ENCODE measurements at places on chromosomes 12 and 14.

DNA sequence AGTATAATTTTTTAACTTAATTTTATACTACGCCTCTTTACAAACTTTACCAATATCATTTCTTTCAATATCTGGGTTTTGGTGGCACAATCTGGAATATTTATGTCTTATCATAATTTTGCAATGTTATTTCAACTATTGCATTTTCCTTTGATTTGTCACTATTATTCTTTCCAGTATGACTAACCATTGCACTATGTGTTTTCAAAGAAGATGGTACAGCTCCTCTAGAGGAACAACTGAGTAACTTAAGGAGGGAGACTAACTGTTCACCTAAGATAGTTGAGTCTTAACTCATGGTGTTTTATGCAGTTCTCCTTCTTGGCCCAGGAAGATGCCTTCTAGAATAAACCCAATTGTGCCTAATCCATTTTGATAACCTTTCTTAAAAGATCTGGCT is 60.5 kb upstream of the KIF21A start:
- DNase-seq = no peak

DNA sequence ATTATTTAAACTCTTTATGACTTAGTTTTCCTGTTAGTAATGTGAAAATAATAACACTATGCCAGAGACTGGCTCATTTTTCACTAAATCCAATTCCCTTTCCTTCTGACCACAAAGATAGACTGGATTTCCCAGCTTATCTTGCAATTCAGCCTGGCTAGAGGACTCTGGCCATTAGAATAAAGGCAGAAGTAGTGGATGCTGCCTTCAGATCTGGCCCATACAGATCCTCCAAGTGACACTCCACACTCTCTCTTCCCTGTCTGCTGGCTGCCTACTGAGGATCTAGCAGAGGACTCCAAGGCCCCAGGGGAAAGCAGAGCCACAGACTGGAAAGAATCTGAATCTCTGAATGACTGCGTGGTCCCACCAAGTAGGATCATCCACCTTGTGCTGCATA is 188.8 kb upstream of the LMNTD1 start:
- DNase-seq = no peak

DNA sequence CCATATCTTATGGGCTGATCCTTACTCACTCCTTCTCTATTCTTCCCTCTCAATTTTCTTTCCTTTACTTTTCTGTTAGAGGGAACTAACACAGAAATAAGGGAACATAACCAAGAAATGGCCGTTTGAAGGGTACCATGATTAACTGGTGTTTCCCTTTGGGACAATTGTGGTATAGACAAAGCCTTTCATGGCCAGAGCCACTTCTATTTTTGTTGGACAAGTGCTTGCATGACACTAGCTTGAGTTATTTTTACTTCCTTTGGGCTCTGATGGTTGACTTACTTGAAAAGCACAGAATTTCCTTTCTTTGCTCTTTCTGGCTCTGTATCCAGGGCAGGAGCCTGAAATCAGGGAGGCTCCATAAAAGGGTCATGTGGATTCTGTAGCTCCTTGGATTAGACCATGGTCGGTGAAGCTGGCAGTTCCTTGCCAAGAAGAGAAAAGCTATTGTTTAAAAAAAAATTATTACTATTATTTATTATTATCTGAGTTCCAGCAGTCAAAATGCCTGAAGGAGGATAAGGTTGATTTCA is 130.6 kb downstream of the KTN1 start:
- no peak for DNase-seq

GRCh38 chr14:106845286-106846087 is 1319.1 kb downstream of the TMEM121 start:
- no peak for DNase-seq

- no peak for DNase-seq
Measured at GRCh38 chr12:46578190-46578982, 205.8 kb upstream of the SLC38A2 start.

- no peak for DNase-seq
Measured at GRCh38 chr14:30193101-30193500, 265.5 kb upstream of the PRKD1 start.

GRCh38 chr14:61671082-61671481 is 24.2 kb upstream of the HIF1A start:
- DNase-seq = no peak

- no peak for DNase-seq
Measured at GRCh38 chr12:82688035-82688501, 1.4 kb downstream of the TMTC2 start.

DNA sequence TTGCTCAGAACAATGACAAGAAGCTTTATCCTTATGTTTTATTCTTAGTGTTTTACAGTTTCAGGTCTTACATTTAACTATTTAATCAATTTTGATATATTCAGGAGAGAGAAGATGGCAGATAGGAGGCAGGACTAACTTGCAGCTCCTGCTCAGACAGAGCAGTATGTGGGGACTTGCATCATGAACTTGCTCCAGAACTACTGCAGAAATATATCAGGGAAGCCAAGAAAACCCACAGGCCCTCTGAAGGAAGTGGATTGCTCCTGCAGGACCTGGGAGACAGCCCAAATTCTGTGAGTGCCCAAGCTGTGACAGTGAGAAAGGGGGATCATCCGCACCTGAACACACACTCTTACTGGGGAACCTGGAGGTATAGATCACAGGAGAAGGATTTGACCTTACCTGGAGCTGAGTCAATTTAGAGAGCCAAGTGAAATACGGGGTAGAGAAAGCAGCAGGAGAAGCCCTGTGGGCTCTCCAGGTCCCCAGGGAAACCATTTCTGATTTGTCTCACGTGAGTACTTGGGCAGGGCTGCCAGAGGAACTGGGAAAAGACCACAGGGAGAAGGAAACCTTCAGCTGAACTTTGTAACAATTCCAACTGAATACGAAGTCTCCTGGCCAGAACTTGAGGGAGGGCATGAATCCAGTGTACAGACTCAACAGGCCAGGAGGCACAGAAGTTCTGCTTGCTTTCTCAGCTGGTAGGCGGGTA is 28.9 kb upstream of the TSPAN8 start:
- no peak for DNase-seq

- no peak for DNase-seq
Measured at GRCh38 chr12:57153415-57153997, 6.1 kb upstream of the LRP1-AS start.

GRCh38 chr14:59214702-59215302 is 26.3 kb downstream of the DAAM1 start:
- DNase-seq = no peak

DNA sequence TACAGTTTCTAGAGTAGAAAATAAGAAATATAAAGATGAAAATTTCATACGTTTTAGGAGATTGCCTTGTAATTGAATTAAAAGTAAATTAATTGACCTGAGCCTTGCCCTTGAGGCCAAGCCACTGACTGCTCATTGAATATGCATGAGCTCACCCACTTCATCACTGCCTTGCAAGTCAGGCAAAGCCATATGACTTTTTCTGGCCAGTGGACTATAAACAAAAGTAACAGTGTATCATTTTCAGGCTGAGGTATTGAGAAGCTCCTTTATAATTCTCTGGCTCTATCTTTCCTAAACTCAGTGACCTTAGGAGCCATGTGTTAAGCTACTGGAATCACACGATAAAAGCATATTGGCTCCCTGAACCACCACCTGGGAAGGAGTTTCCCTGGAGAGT is 369.3 kb downstream of the NUAK1 start:
- DNase-seq = no peak

- no peak for DNase-seq
Measured at GRCh38 chr12:72471806-72472205, 199.6 kb downstream of the TRHDE start.

DNA sequence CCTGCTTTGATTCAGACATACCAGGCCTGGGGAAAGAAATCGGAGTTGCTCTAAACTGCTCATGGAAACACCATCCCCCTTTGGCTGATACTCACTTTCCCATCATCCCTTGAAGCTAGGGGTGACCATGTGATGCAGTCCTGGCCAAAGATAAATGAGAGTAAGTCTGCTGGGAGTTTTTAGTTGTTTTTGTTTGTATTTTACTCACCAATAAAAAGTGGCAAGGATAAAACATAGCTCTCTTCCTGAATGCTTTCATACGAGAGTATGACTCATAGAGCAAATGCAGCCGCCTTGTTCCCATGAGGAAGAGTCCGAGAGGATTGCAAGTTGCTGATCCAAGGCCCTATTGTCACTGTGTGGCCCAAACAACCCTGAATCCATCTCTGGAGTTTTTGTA is 126.4 kb upstream of the TMEM132C start:
- DNase-seq = no peak

GRCh38 chr14:33794791-33795305 is 156.0 kb downstream of the EGLN3 start:
- DNase-seq = no peak

DNA sequence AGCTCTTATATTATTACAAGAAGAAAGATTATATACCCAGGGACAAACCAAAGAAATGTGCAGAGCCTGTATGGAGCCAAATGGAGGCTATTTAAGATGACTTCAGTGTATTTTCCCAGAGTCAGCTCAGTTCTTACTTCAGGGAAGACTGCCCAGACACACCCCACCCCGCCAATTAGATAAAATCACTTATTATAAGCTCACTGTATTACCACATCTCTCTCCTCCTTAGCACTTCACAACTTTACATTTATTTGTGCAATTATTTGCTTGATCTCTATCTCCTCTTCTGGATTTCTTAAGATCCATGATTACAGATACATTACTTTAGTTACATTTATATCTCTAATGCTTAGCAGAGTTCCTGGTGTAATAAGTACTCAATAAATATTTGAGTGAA is 24.7 kb upstream of the WDR89 start:
- DNase-seq = no peak

DNA sequence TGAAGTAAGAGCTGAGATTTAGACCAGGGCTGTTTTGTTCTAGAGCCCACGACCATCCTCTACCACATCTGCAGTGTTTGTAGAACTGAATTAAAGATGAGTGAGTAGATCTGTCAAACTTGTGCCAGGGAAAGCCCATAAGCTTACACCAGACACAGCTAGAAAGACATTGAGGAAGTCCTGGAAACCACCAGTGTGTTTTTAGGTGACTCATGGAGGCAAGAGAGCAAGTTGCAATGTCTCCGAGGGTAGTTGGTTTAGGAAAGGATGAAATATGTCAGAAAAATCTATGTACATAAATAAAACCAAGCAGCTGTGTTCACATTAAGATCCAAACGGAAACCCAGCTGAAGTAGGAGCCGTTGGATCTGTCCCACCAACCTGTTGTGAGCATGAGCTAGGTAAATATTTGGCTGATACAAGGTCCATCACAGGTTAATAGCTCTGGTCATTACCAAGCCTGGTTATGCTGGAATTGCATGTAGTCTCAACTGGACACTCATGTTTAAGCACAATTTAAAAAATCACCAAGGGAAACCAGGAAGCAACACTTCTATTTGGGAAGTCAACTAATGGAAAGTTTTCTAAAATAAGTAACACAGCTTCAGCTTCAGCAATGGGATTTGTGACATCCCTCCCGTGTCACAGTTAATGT is 49.9 kb upstream of the PLEKHG3 start:
- DNase-seq = no peak

DNA sequence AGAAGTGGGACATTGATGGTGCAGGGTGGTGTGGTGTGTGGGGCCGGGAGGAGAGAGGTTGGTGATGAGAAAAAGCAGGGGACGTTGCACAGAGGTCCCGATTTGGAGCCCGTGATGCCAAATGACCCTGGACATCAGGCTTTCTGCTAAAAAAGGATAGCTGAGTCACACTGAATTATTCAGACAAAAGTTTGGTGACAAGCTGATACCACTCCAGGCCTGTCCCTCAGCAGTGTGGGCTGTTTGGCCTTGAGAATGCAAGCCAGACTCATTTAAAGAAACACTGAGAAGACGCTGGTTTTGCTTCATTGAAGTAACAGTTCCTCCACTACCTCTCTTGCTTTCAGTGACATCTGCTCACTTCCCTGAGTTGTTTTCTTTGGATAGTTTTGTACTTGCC is 262.1 kb upstream of the PWP1 start:
- no peak for DNase-seq

DNA sequence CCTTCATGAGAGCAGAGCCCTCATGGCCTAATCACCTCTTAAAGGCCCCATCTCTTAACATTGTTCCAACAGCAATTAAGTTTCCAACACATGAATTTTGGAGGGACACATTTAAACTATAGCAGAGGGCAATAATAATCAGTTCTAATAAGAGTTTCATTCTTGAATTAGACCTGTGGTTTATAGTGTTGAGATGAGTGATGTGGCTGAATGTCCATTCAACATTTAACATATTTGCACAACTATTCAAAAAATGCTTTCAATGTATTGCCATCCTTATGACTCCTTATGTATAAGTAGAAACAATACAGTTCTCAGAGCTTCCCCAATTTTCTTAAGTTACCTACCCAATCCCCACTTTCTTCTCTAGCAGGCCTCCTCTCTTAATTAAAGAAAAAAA is 21.5 kb downstream of the KLHL28 start:
- no peak for DNase-seq

DNA sequence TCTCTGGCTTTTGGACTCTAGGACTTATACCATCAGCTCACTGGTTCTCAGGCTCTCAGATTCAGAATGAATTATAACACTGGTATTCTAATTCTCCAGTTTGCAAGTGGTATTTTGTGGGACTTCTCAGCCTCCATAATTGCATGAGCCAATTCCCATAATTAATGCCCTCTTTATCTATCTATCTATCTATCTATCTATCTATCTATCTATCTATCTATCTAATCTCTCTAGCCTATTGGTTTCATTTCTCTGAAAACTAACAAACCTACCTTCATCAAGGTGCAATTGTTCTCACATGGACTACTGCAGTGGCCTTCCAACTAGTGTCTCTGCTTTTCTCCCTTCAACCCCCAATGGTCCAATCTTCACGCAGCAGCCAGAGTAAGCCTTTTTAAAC is 507.4 kb downstream of the ETNK1 start:
- DNase-seq = no peak

DNA sequence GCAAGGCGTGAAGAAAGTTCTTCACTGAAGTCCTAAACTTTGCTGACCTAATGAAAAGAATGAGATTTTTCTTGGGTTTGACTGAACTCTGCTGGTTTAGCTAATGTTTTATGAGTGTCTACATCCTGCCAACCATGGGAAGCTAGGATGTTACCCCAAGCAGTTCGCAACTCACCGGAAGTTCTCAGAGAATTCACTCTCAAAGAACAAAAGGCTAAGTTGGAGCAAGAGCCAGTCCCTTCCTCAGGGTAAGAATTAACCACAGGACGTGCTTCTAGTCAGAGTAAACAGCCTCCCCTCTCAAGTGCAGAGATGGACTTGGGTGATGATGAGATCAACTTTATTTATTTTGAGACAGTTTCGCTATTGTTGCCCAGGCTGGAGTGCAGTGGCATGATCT is 37.3 kb downstream of the TCHP start:
- no peak for DNase-seq

GRCh38 chr12:113062502-113063395 is 6.2 kb downstream of the DTX1 start:
- no peak for DNase-seq

DNA sequence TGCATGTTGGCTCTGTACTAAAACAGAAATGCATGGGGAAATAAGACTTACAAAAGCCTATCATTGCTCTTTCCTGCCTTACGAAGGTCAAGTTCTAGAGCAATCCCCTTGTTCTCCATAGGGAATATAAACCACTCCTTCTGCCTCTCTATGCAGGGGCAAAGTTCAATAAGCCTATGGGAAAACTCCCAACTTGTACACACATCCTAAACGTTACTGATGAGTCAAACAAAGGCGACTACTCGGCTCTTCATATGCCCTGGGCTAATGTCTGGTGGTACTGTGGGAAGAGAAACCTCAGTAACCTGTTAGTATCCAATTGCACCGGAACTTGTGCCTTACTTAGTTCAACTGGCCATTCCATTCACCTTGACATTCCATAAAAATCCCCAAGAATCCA is 32.7 kb downstream of the PRMT8 start:
- DNase-seq = no peak

GRCh38 chr12:92199819-92200576 is 54.4 kb upstream of the BTG1 start:
- no peak for DNase-seq
